ENCODE measurements at places on chromosomes 3 and 15.

DNA sequence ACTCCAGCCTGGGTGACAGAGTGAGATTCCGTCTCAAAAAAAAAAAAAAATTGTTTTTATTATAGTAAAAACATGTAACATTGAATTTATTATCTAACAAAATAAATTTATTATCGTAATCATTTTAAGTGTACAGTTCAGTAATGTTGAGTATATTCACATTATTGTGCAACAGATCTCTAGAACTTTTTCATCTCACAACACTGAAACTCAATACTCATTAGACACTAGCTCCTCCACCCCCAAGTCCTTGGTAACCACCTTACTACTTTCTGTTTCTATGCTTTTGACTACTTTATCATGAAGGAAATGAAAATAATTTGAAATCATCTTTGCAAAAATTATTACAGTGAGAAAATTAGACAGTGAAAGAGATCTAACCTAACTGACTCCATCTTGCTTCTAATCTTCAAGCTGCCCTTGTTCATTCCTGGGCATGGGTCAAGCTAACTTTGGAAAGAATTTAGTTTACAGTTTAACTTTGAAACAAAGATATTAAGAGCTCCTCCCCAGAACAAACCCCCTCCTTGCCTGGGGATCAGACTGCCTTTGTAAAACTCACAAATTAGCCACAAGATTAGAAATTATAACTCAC lies 15.0 kb upstream of the FYCO1 start:
- no peak for DNase-seq

GRCh38 chr3:186605078-186605477 lies 7.8 kb upstream of the AHSG start:
- DNase-seq: no peak

DNA sequence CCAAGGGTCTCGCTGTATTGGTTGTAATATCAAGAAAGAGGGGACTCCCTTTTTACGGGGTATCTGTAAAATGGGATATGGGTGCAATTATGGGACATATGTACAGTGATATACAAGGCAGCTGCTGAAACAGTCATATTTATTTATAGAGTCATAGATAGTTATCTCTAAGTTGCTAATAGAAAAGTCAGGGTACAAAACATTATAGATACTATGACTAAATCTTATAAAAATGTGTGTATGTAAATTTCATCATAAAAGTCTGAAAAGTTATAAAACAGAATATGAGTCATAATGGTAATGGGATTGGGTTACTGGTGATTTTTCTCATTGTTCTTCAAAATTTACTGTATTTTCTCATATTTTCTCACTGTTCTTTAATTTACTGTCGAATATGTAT lies 344.9 kb upstream of the SLCO3A1 start:
- DNase-seq: no peak

- DNase-seq: no peak
Measured at GRCh38 chr3:37872413-37873160, 10.9 kb downstream of the CTDSPL start.

DNA sequence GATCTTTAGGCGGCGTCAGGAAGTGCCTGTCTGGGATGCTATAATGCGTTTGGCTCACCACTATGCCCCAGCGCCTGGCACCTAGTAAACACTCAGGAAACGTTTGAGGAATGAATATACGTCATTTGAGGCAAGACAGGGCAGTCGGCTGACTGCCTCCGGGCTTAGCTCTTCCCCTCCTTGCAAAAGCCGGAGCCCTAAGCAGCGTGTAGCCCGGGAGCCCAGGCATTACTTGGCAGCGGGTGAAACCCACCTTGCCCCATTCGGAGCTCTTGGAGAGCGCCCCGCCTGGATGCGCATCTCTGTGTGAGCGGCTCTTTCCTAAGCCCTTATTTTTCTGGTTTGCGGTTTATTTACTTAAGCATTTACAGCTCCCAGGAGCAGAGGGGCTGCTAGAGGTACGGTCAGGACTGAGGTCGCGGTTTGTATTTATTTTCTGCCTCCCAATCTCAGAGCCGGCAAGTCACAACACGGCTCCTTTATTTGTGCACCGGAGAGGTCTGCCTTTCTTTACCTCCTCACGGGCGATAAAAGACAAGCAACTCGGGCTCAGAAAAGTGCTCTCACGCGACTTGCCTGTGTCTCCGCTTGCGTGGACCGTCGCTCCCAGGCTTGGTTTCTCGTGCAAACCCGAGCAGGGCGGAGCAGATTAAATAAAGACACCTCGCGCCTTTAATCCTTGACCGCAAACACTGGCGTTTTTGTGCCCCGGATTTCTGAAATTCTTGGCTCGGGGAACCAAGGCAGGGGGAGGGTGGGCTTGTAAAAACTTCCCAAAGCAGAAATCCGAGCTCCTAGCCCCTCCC lies 737 bp upstream of the ITPR1 start:
- no peak for DNase-seq

GRCh38 chr3:129312671-129313414 lies 34.2 kb downstream of the HMCES start:
- DNase-seq: no peak

DNA sequence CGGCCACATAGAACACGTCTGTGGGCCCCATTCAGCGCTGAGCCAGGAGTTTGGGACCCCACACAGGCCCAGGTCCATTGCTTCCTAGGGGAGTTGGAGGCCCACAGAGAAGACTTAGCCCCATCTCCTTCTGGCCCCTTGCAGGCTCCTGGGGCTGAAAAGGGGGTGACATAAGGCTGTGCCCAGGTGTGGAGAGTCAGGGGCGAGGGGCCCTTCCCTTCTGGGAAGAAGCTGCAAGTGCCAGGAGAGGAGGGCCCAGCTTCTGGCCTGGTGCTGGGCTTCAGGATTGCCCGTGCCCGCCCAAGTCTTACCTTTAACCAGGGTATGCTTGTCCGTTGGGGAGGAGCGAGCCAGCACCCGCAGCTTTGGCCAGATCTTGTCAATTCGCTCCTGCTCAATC lies 28.9 kb upstream of the SEC13 start:
- DNase-seq: no peak

GRCh38 chr15:97978401-97979139 lies 18.1 kb downstream of the ARRDC4 start:
- no peak for DNase-seq

Measured in HuH-7.5 (cell line).